ENCODE measurements at places on chromosomes 13 and 19. TPM values are rescaled to one million over a fixed set of nuclear protein-coding genes. Genes with fewer than 3 reads are reported as not detected.

Gene ZNF808
- 61.7 TPM for total RNA-seq

Gene SIGLEC14
- total RNA-seq, result 0.69 TPM

Gene CCL25
- not detected for total RNA-seq

DNA sequence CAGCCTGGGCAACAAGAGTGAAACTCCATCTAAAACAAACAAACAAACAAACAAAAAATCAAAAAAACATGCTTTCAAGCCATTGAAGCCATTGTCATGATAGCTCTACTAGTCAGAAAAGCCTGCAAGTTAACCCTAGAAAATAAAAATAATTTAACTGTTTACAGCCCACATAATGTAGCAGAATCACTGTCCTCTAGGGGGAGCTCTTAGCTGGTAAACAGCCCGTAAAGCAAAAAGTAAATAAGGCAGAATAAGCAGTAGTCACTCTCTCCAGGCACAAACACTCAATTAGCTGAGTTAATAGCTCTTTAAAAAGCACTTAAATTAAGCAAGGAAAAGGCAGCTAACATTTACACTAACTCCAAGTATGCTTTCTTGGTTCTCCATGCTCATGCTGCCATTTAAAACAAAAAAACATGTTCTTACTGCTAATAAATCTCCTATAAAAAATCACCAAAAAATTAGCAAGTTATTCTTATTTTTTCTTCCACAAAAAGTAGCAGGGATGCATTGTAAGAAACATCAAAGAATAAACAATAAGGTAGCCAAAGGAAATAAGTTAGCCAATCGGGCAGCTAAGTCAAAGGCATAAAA lies 11.3 kb downstream of the LILRB4 start:
- no peak for DNase-seq

DNA sequence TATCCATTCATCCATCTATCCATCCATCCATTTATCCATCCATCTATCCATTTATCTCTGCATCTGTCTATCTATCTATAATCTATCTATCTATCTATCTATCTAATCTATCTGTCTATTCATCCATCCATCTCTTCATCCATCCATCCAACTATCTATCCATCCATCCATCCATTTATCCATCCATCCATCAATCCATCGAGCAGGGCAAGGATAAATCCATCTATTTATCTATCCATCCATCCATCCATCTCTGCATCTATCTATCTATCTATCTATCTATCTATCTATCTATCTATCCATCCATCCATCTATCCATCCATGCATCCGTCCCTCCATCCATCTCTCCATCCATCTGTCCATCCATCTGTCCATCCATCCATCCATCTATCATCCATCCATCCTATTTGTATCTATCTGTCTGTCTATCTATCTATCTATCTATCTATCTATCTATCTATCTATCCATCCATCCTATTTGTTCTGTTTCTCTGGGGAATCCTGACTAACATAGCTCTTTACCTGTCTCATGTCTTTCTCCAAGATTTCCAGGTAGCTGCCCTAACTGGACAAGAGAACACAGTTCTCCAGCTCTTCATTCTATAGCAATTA lies 198.1 kb downstream of the FOXO1 start:
- no peak for DNase-seq

DNA sequence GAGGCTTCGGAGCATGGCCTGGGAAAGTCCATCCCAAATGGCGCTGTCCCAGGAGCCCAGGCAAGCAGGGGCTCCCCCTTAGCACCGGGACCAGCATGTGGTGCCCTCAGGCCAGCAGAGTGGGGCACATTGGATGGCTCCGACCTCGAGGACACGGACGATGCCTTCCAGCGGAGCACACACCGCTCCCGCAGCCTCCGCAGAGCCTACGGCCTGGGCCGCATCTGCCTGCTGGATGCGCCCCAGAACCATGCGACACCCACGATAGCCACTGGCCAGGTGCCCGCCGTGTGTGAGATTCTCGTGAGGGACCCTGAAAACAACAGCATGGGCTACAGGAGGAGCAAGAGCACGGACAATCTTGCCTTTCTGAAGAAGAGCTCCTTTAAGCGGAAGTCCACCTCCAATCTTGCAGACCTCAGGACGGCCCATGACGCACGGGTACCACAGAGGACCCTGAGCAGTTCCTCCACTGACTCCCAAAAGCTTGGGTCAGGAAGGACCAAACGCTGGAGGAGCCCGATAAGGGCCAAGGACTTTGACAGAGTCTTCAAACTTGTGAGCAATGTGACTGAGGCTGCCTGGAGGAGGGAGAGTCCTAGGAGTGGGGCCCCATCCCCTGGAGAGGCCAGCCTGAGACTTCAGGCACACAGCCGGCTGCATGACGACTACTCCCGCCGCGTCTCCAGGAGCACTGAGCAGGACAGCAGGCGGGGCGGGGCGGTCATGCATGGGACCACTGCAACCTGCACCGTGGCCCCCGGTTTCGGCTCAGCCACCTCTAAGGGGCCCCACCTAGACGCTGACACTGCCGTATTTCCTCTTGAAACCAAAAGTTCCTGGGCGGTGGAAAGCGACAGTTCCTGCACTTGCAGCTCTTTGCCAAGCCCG lies 63.1 kb downstream of the SPATA13 start:
- no peak for DNase-seq

DNA sequence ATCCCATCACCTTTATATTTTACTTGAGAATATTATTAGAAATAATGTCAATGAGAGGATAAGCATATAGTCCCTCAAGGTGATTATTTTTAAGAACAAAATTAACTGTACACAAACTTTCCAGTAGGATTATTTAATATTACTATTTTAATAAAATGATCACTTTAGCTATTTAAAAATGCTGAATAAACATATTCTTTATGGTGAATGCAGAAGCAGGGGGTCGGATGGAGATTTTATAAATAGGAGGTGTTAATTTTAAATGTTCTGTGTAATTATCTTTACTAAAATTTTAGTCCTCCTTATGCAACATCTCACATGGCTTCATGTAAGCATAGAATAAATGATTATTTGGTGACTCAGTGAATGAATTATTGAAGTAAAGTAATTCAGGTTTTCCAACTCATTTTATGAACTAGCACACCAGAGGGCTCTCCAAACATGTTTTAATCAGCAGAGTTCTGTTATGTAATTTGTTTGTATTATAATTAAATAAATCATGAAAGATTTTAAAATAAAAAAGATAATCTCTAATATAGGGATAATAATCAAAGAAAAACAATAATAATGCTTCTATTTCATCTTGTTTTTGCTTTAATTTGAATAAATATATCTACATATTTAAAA lies 1635.2 kb downstream of the EFNB2 start:
- DNase-seq, result no peak

DNA sequence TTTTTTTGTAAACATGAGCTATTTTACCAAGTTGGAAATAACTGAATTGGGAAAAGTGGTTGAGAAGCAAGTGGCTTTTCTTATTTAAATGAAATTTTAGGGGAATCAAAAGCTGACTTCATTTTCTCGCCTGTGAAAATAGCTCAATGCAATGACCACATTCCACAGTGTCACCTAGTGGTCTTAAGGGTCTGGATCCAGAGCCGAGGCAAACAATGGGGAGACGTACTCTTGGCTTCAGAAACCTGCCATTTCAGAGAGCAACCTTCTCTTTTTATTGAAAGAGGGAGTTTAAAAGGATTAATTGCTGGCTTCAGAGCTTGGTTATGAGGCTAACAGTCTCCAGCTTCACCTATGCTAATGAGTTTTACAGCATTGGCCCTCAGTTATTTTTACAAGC lies 39.7 kb upstream of the RXFP2 start:
- no peak for DNase-seq

DNA sequence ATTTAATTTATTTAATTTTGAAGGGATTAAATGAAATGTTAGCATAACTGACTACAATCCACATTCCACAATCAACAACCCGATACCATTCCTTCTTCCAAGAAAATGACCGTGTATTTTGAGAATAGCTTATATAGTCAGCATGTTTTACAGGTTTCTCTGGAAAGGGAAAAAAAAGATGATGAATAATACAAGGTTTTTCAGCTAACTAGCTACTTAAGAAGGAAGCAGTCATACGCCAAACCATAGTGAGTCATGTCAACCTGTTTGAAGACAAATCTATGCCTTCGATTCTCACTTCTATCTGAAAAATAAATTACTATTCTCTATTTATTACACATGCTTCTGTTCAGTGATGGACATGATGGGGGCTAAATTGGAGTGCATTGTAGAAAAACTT lies 258.6 kb downstream of the EFNB2 start:
- no peak for DNase-seq
